ENCODE measurements at places on chromosomes 2 and 18.

- no peak for DNase-seq
Measured at GRCh38 chr2:37688771-37689468, 17.5 kb upstream of the CDC42EP3 start.

- DNase-seq, result no peak
Measured at GRCh38 chr18:42126586-42126985, 171.6 kb downstream of the PIK3C3 start.

DNA sequence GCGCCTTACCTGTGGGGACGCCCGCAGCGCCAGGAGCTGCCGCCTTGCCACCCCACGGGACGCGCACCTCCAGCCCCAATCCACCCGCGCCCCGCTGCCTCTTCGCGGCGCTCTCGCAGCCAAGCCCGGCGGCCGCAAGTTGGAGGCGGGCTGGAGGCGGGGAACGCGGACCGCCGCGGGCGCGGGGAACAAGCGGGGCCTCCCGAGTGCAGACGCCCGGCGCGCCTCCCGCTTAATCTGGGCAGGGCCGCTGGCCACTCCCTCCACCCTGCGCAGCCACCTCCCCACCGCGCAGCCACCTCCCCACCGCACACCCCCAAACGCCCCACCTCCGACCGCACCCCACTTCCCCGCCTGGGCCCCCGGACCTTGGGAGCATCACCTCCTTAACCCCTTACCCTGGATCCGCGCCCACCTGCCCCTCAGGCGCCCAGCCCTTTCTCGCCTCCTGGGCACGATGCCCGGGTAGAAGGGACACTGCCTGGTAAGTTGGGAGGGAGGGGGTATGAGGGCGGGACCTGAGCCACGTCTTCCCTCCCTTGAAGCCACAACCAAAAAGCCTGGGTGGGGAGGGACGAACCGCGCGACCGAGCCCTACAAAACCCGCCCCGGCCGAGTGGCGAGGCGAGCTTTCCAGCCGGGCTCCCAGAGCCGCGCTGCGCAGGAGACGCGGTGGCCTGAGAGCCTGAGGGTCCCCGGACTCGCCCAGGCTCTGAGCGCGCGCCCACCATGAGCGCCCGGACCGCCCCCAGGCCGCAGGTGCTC, at the start of the genes COL4A3 and COL4A4:
Gene COL4A3 (plus strand): TSS at position 627 of the 765 bp plus-strand sequence. CDS start 103 bp downstream, at position 730.
Gene COL4A4 (minus strand): TSS at position 208 of the 765 bp plus-strand sequence. CDS start 16,722 bp downstream, outside the sequence.
- DNase-seq, result no peak

- no peak for DNase-seq
Measured at GRCh38 chr2:229713371-229714079, 830 bp downstream of the DNER start.

- no peak for DNase-seq
Measured at GRCh38 chr18:7619676-7620075, 52.6 kb downstream of the PTPRM start.

GRCh38 chr2:96449637-96450036, 55.5 kb downstream of the NEURL3 start:
- DNase-seq, result no peak

- no peak for DNase-seq
Measured at GRCh38 chr2:212721026-212721451, 182.4 kb upstream of the ERBB4 start.
